ENCODE measurements at places on chromosomes 4 and X. TPM values are rescaled to one million over a fixed set of nuclear protein-coding genes. Genes with fewer than 3 reads are reported as not detected.

PDS5A gene
- polyA plus RNA-seq, result 20.7 TPM

HSFX3 gene
- polyA plus RNA-seq, result 0.20 TPM

CCDC110 gene
- 1.2 TPM for polyA plus RNA-seq

KIAA1210 gene
- not detected for polyA plus RNA-seq

ADGRG4 gene
- polyA plus RNA-seq, result not detected

ABLIM2 gene
- 34.8 TPM for polyA plus RNA-seq

GSTCD gene
- 1.9 TPM for polyA plus RNA-seq

FAM149A gene
- polyA plus RNA-seq, result 11.1 TPM

CETN2 gene
- 119 TPM for polyA plus RNA-seq

TCEAL7 gene
- polyA plus RNA-seq, result 45.5 TPM

CENPI gene
- polyA plus RNA-seq, result 0.56 TPM

BCORL1 gene
- polyA plus RNA-seq, result 0.24 TPM

MMRN1 gene
- polyA plus RNA-seq, result not detected

MAP3K15 gene
- not detected for polyA plus RNA-seq

CDKL2 gene
- polyA plus RNA-seq, result 30.2 TPM

WWC2 gene
- polyA plus RNA-seq, result 10.5 TPM

CASK gene
- polyA plus RNA-seq, result 16.2 TPM

FOXO4 gene
- not detected for polyA plus RNA-seq

SYTL5 gene
- polyA plus RNA-seq, result not detected

ADGRL3 gene
- 15.0 TPM for polyA plus RNA-seq

GPAT3 gene
- polyA plus RNA-seq, result 9.3 TPM

SLITRK4 gene
- polyA plus RNA-seq, result 0.36 TPM

NALF2 gene
- polyA plus RNA-seq, result 0.60 TPM

SLC2A9 gene
- not detected for polyA plus RNA-seq

CABS1 gene
- not detected for polyA plus RNA-seq

CT45A2 gene
- not detected for polyA plus RNA-seq

FRMD7 gene
- polyA plus RNA-seq, result not detected

STOX2 gene
- 22.7 TPM for polyA plus RNA-seq

NRK gene
- 638 TPM for polyA plus RNA-seq

CXCL10 gene
- polyA plus RNA-seq, result not detected

AGTR2 gene
- 56.2 TPM for polyA plus RNA-seq

ITGB1BP2 gene
- not detected for polyA plus RNA-seq

FIP1L1 gene
- polyA plus RNA-seq, result 42.0 TPM

PPEF2 gene
- polyA plus RNA-seq, result not detected

TNIP3 gene
- polyA plus RNA-seq, result 0.73 TPM

PCDH7 gene
- 0.60 TPM for polyA plus RNA-seq

GYPA gene
- not detected for polyA plus RNA-seq

GAGE2A gene
- polyA plus RNA-seq, result not detected

SPANXN3 gene
- polyA plus RNA-seq, result not detected

TMPRSS11D gene
- not detected for polyA plus RNA-seq

FMR1NB gene
- polyA plus RNA-seq, result not detected

XKRX gene
- not detected for polyA plus RNA-seq

JAKMIP1 gene
- 30.5 TPM for polyA plus RNA-seq

All from Purkinje cell (primary cell).